ENCODE measurements at places on chromosomes 11 and 22. TPM values are rescaled to one million over a fixed set of nuclear protein-coding genes. Genes with fewer than 3 reads are reported as not detected.
A peak's percentile ranks its signal among the peaks of the same experiment; 100 is the strongest.

The MGAT3 gene
- 0.27 TPM for total RNA-seq

- no peak for DNase-seq
Observed at GRCh38 chr22:50262973-50263617, 1.6 kb upstream of the MAPK12 start.

GRCh38 chr11:10304495-10305261, at the start of gene ADM:
Gene ADM (plus strand): TSS chr11:10305073. CDS start chr11:10305701, 628 bp downstream.
- peak; percentile 93 for DNase-seq

DNA sequence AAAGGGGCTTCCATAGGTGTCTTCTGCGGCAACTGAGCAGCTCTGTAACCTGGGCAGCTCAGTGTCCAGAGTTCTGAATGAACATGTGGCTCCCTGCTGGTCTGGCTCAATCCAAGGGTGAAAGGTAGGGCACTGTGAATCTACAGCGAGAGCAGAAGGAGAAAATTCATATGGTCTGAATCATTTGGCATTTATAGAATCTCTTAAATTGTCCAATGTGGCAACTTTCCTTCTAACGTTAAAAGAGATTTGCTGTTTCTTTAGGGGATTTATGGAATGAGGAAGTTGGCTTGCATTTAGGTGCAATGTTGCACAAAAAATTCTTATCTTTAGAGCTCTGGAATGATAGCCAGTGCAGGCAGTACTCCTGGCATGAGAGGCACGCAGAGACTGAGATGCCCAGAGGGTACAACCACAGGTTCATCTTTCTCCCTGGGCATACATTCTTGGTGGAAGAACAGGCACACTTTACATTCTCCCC, 17.0 kb downstream of the ATXN10 start:
- DNase-seq: peak; percentile 97

The NUP98 gene
- total RNA-seq: 66.8 TPM

The HEPHL1 gene
- total RNA-seq: not detected

The FGF19 gene
- not detected for total RNA-seq

DNA sequence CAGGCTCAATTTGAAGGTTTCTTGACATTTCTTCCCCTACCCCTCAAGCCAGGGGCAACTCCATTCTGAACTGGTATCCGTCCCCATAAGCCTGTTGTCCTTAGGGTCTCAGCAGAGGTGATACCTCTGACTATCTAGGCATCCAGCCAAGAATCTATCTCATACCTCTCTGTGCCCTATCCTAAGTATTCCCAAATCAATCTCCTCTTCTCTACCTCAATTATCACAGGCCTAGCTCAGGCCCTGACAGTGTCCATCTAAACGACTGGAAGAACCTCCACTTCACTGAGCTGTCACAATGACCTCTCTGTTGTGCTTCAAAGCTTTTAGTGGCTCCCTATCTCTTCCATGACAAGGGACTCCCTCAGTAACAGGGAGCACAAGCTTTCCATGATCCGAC, 26.9 kb downstream of the HIRA start:
- DNase-seq: no peak

DNA sequence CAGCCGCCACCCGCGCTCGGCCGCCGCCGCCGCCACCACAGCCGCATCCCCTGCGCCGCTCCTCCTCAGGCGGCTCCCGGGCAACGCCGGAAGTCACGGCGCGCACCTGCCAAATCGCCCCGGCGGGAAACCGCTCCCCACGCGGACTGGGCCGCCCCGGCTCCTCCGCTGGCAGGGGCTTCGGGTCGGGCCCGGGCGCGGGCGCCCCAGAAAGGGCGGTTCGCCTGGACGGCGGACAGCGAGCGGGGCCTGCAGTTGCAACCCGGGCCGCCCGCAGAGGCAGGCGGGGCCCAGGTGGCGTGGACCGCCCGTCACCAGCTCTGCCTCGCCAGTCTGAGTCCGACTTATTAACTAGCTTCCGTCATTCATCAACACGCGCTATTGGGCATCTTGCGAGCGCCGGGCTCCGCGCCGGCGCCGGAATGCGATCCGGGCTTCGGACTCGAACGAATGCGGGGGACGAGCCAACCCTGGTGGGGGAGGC, at the start of gene HIRA:
TSS of gene HIRA (minus strand) at position 85 of the 484 bp plus-strand sequence. CDS start 257 bp downstream, outside the sequence.
- peak; percentile 72 for DNase-seq

GRCh38 chr22:45930324-45930723, 46.6 kb downstream of the WNT7B start:
- no peak for DNase-seq

- DNase-seq: no peak
Observed at GRCh38 chr11:70756756-70757155, 358.4 kb downstream of the CTTN start.

The ELMOD1 gene
- 0.36 TPM for total RNA-seq

The RIBC2 gene
- total RNA-seq: 5.7 TPM

DNA sequence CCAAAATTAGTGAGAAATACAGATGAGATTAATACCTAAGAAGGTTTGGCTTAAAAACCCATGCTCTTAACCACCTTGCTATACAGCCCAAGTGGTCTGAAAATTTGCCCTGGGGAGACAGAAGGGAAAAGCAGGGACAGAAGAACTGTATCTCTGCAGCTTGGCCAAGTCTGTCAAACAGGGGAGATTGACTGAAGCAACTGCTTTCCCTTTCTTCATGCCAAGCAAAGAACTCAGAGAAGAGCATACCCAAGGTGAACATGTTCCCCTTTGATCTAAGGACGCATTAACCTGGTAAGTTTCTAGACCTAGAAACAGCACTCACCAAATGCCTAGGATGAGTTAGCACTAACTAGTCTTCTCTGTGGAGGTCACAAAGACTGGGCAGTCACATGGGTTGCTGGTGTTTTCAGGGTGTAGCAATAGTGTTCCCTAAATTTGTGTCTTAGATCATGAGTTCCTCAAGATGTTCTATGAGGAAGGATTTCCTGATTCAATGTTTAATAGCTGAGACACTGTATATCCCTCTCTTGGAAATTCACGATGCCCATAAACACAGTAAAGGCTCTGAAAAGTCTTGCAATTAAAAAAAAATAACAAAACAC, 75.6 kb upstream of the GRAMD1B start:
- DNase-seq: no peak

DNA sequence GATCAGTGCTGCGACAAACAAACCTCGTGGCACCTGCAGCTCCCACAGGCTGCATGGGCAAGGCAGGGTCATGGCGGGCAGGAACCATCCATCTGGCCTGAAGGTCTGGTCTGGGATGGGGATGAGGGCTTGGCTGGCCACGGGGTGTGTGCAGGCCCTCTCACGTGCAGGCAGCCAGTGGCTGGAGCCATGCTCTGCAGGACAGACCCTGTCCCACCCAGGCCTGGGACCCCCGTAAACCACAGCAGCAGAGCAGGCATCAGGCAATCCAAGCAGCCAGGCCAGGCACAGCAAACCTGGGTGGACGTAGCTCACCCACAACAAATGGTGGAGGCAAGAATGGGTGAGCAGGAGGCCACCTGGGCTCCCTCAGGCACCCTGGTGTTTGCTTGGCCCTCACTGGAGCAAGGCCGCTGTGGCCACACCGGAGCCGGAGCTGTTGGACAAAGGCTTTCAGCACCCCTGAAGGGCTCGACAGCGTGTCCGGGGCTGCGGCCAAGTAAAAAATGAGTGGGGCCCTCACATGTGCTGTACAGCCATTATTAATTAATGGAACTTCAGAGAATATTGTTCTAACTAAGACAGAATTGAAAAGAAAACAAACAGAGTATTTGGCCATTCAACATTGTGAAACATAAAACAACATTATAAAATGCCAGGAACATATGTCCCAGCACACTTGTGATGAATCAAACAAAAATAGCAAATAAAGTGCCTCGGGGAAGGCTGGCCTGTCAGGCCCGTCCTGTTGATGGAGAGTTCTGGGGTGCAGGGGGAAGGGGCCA, 24.0 kb upstream of the GNB1L start:
- DNase-seq: no peak

- DNase-seq: no peak
Observed at GRCh38 chr11:693887-694562, 997 bp downstream of the DEAF1 start.

DNA sequence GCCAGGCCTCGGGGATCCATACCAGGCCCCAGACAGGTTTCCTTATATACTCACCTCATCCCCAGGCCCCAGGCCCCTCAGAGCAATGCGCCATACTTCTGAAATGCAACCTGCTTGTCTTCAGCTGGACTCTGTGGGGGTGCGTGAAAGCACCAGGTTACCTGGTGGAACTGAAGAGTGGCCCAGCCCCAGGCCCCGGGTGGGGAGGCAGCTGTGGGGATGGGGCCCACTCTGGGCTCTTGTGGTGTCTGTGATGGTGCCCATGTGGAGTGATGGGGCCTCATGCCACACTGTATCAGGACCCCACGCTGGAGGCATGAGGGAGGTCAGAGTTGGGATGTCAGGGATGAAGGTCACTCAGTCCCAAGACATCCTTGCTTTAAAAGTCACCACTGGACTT, 999.0 kb downstream of the BRD1 start:
- DNase-seq: no peak

DNA sequence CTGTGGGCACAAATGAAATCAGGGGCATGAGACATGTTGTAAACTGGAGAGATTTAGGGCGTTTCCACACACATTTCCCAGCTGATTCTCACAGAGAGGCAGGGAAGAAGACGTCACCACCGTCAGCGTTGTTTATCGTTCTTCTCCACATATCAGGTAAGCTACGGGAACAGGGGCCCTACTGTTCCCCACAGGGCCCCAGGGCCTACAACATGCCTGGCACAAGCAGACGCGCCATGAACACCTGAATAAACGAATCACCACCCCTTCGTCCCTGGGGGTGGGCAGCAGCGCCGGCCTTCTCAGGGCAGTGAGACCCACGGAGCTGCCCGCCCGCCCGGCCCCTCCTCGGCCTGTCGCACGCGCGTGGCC, 342 bp downstream of the EFCAB6 start:
- DNase-seq: peak; percentile 49

DNA sequence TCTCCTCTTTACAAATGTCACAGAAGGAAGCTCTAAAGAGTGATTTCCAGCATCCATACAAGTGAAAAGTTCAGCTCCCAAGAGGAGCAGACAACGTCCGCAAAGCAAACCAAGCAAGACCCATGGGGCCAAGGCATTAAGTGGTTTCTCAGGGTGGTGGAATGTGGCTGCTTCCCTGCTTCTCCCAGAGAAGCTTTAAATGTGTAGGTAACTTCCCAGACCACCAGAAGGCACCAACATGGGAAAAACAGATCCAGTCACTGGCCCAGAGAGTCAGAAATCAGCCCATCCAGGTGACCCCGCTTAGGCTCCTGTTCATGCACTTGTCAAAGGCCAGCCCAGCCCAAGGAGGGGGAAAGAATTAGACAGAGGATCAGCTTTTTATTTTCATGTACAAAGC, 13.3 kb upstream of the PHF21A start:
- no peak for DNase-seq

The SCN3B gene
- not detected for total RNA-seq

GRCh38 chr11:282171-282570, 4.0 kb downstream of the NLRP6 start:
- no peak for DNase-seq

DNA sequence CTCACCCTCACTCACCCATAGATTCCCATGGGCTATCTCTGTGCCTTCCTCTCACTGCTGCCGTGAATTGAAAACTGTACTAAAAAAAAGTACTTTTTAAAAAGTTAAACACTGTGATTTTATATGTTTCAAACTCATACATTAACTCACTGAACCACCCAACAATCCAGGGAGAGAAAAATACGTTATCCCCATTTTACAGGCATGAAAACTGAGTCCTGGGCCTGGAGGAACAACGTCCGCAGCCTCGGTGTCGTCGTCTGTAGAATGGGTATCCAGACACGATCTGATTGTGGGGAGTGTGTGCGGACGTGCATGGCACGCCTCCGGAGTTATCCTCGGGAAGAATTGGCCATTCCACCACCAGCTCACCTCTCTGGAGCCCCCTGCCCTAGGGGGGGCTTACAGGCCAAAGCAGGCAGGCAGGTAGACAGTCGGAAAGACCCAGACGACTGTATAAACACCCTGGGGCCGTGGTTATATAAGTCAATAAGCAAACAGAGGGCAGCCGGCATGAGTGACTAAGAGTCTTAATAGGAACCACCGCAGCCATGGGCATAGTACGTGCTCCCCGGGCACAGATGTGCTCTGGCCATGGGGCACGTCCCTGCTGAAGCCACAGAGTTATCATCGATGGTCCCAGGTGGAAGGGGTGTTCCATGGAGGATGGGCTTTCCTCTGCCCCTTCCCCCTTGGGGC, 7.1 kb upstream of the PDGFB start:
- DNase-seq: no peak

The ANO5 gene
- total RNA-seq: 0.16 TPM

GRCh38 chr11:61305417-61305816, 10.3 kb upstream of the VWCE start:
- DNase-seq: no peak

DNA sequence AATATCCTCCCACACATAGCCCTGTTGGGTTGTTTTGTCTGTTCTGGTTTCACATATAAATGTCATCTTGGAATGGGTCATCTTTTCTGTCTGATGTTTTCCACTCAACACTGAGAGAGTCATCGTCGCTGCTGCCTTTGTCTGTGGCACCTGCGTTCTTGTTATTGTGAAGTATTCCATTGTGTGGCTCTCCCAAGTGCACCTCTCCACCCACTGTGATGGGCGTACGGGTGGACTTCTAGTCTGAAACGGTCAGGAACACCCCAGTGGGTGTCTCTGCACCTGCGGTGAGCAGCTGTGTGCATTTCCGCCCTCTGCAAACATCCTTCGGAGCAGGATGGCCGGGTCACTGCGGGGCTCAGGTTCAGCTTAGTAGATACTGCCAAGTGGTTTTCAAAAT, 34.5 kb upstream of the RTL6 start:
- DNase-seq: no peak

The TAF10 gene
- total RNA-seq: 46.3 TPM

DNA sequence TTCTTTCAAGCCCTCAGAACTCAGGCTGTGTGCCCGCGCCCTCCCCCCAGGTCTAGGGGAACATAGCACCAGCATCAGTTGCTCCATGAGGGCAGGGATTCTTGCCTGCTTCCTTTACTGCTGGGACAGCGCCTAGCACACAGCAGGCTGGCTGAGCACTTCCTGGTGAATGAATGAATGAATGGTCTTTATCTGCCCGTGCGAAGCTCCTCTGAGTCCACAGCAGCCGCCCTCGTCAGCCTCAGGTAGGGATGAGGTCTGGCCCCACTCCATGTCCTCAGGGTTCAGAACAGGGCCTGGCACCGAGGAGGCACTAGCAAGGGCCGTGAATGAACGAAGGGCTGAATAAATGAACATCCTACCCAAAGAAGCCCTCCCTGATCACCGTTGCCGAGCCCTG, 27.3 kb downstream of the ARRB1 start:
- no peak for DNase-seq

GRCh38 chr11:122652495-122652894, 3.0 kb upstream of the UBASH3B start:
- DNase-seq: no peak

- DNase-seq: no peak
Observed at GRCh38 chr11:111444040-111444439, 65.0 kb upstream of the POU2AF1 start.

- no peak for DNase-seq
Observed at GRCh38 chr22:36835903-36836302, 19.1 kb upstream of the PVALB start.

The XKR3 gene
- total RNA-seq: not detected

The OR51E1 gene
- not detected for total RNA-seq
